Gastroesophageal sphincter (tissue), 4 donors: ENCODE measurements at places on chromosomes 5 and 9. TPM values are rescaled to one million over a fixed set of nuclear protein-coding genes. Genes with fewer than 3 reads are reported as not detected.

DNA sequence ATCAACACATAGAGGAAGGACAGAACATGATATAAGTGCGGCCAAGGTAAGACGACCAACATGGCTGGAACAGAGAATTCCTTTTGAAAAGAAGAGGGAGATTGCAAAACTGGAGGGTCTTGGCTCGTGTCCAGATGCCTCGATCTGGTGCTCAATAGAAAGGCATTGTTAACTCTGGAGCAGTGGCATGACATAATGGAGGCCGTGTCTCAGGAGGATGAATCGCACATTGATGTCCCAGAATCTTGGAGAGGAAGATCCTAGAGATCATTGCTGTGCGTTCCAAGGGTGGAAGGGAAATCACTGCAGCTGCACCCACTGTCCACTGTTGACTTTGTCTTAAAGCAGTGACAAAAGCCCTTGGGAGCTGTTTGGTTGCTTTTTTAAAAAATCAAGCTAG is 30.9 kb downstream of the GRAMD2B start:
- no peak overlapping the region for H3K4me3 ChIP-seq
- H3K36me3 ChIP-seq = no peaks in the 10 kb centered on the region
- H3K4me1 ChIP-seq = peaks cover 49% of the 10 kb centered on the region
- no peaks in the 10 kb centered on the region for H3K27me3 ChIP-seq

DNA sequence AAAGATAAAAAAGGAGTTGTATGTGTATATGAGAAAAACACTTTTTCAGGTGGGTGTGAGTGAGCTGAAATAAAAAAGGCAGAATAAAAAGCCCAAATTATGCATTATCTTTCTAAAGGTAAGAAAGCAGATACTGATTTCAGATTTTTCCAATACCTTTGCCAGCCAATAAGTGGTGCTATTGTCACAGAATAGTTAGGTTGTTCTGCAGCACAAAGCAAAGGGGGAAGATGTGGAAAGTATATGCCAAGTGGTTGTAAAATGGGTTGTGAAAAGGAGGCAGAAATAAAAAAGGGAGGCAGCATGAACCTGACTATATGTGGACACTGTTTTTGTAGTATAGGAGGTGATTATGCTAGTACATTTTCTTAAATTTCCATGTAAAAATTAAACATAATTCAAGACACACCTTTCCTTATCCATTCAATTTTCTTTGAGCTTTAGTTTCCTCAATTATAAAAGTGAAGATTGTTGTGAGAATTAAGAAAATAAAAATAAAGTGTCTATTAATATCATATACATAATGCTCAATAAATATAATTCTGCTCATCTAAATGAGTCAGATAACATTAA is 106.7 kb downstream of the SMIM15 start:
- H3K4me3 ChIP-seq = no peak overlapping the region
- ATAC-seq = no peak
- no peak overlapping the region for H3K27ac ChIP-seq
- H3K27me3 ChIP-seq = no peaks in the 10 kb centered on the region

GRCh38 chr9:112408275-112408674 is 28.4 kb downstream of the HSDL2 start:
- no peaks in the 10 kb centered on the region for H3K4me1 ChIP-seq
- no peak for ATAC-seq
- H3K4me3 ChIP-seq = no peak overlapping the region

GRCh38 chr9:138011951-138012500 is 134.4 kb downstream of the CACNA1B start:
- peaks cover 24% of the 10 kb centered on the region for H3K27me3 ChIP-seq
- no peak for ATAC-seq
- no peaks in the 10 kb centered on the region for H3K36me3 ChIP-seq
- H3K4me1 ChIP-seq = no peaks in the 10 kb centered on the region
- no peak overlapping the region for H3K4me3 ChIP-seq

The PCDHGC5 gene
- total RNA-seq = 2.2 TPM

- no peak overlapping the region for H3K27ac ChIP-seq
- no peaks in the 10 kb centered on the region for H3K4me1 ChIP-seq
- H3K36me3 ChIP-seq = no peaks in the 10 kb centered on the region
- H3K4me3 ChIP-seq = no peak overlapping the region
- peaks cover 8% of the 10 kb centered on the region for H3K27me3 ChIP-seq
These were observed 497.0 kb upstream of the TNC start for GRCh38 chr9:115615000-115615401.

The AGXT2 gene
- total RNA-seq = not detected

The LTC4S gene
- total RNA-seq = not detected

DNA sequence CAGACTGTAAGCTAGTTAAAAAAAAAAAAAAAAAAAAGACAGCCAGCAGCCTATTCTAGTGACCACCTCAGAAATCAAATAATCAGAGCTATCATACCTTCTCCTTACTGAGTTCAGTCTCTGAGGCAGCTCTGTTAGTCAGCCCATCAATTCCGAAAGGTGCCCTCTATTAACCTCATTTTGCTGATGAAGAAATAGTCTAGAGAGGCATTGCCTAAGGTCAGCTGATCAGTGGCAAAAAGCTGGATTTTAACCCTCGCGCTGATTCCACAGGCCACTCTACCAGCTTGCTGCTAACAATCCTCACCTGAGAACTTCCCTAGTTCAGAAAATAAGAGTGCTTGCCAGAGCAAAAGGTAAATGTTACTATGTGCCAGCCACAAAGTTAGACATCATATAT is 172.0 kb downstream of the DENND1A start:
- H3K27me3 ChIP-seq = no peaks in the 10 kb centered on the region
- peaks cover 14% of the 10 kb centered on the region for H3K36me3 ChIP-seq
- no peak overlapping the region for H3K27ac ChIP-seq
- no peak overlapping the region for H3K4me3 ChIP-seq

DNA sequence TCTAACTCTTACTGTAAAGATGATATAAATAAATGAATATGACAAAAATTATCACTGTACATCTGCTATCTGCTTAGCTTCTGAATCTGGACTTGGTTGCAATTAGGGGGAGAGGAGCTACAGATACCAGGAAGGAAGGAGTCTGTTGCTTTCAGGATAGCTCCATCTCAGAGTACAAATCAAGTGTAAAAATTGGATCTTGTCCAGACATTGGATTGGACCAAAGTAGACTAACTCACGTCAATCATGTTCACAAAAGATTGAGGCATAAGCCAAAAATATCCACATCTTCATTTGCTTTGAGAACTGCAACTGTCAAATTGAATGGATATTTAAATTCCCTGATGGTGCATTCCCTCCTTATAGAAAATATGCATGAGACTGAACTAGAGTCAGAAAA is 8.8 kb upstream of the OR1Q1 start:
- no peaks in the 10 kb centered on the region for H3K4me1 ChIP-seq
- no peak overlapping the region for H3K27ac ChIP-seq
- no peaks in the 10 kb centered on the region for H3K36me3 ChIP-seq
- ATAC-seq = no peak
- H3K4me3 ChIP-seq = no peak overlapping the region

GRCh38 chr9:114372921-114373448 is 14.8 kb downstream of the AKNA start:
- H3K27me3 ChIP-seq = no peaks in the 10 kb centered on the region
- no peaks in the 10 kb centered on the region for H3K36me3 ChIP-seq
- ATAC-seq = peak; percentile 58
- peaks cover 4% of the 10 kb centered on the region for H3K4me1 ChIP-seq
- no peak overlapping the region for H3K4me3 ChIP-seq

The CMYA5 gene
- 9.7 TPM for total RNA-seq

DNA sequence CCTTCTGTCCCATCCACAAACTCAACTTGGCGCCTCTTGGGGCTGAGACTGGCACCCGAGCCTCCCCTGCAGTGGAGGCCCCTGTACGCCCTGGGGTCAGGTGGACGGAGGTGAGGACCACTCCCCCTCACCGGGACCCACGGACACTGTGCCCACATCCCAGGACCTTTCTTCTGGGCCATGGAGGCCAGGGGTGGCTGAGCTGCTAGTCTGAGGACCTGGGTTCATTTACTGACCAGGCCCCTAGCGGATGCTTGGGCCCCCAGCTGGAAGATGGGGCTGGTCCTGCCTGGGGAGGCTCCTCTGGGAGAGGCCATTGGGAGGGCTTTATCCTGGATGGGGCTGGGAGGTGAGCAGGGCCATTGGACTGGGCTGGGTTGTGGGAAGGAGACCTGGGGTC is 16.9 kb upstream of the SLC6A19 start:
- no peak overlapping the region for H3K4me3 ChIP-seq
- no peak overlapping the region for H3K27ac ChIP-seq
- ATAC-seq = no peak
- H3K27me3 ChIP-seq = peaks cover 54% of the 10 kb centered on the region
- H3K36me3 ChIP-seq = no peaks in the 10 kb centered on the region

The FAM13B gene
- total RNA-seq = 90.1 TPM
